ENCODE measurements at places on chromosomes 6 and 20.

GRCh38 chr20:48120120-48120519 lies 334.8 kb upstream of the SULF2 start:
- DNase-seq, result no peak

DNA sequence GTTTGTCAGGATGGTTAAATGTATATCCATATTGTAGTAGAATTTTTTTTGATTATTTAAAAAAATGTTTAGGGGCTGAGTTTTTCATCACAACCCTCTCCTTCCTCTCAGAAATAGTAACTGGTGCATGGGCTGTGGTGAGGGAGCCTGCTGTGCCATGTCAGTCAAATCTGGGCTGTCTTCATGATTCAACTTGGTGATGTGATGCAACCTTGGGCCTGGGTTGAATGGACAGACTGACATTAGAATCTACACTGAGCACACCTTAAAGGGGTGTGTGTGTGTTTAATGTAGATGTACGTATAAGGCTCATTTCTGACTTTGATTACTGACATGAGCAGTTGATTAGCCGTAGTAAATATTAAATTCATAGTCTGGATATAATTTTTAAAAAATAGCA lies 3.7 kb downstream of the TJAP1 start:
- DNase-seq, result no peak

- no peak for DNase-seq
Observed at GRCh38 chr6:109695468-109695867, 4.4 kb downstream of the FIG4 start.

- no peak for DNase-seq
Observed at GRCh38 chr6:36743538-36744303, 46.1 kb downstream of the RAB44 start.

DNA sequence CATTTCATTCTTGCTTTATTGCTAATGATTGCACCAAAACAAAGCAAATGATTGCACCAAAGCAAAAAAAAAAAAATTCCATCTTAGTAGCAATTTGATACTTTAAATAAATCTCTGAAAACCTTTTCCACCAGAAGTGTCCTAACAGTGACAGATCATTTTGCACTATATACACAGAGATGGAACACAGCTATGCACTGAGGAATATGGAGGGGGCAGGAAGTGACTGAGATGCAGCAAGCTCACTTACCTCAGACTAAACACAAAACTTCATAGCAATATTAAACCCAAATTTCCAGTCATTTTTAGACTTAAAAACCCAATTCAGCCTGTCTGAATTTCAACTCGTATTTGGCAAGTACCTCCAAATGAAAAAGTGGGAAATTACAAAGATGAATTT lies 41.2 kb downstream of the HIVEP2 start:
- DNase-seq, result no peak

DNA sequence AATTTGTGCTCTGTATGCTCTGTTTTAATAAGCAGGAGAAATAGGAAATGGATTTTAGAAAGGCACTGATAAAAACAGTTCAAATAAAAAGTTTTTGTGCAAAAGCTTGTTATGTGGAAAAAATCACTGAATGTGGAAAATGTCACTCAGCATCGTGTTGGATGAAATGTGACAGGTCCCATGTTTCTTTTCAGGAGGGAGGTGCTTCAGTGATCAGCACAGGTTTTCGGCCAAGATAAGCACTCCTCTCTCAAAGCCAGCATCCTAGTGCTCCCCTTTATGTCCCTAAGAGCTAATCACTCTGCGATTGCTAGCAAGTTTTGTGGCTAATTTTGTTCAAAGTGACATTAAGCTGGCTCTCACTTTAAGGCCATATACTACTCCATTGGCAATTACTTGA lies 12.0 kb downstream of the UBE3D start:
- DNase-seq, result no peak

GRCh38 chr6:87155842-87156815 lies 764 bp downstream of the ZNF292 start:
- peak; percentile 63 for DNase-seq

GRCh38 chr20:57507477-57507876 lies 17.5 kb downstream of the CTCFL start:
- no peak for DNase-seq

DNA sequence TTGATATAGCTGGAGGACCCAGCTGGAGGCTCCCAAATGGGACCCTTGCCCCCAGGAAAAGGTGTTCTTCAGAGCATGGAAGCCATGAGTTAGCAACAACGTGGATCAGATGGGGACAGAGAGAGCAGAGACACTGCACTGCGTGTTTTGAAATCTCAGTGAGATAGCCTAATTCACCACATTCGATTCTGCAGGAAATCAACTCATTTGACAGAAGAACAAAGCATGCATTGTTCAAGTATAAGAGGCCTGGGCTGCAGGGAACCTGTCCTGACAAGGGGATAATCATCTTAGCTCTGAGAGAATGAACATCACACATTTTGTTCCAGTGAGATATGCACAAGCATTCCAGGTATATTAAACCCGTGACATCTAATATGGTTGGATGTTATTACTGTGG lies 450.2 kb downstream of the CDH26 start:
- DNase-seq, result no peak

- DNase-seq, result no peak
Observed at GRCh38 chr6:121748850-121749249, 313.4 kb downstream of the GJA1 start.

GRCh38 chr6:1515781-1516180 lies 93.9 kb upstream of the FOXC1 start:
- DNase-seq, result no peak

GRCh38 chr6:54900666-54901065 lies 54.1 kb downstream of the FAM83B start:
- no peak for DNase-seq

GRCh38 chr6:34945317-34945716 lies 56.3 kb downstream of the ANKS1A start:
- DNase-seq, result no peak

- no peak for DNase-seq
Observed at GRCh38 chr6:10809098-10809497, 29.2 kb downstream of the MAK start.

DNA sequence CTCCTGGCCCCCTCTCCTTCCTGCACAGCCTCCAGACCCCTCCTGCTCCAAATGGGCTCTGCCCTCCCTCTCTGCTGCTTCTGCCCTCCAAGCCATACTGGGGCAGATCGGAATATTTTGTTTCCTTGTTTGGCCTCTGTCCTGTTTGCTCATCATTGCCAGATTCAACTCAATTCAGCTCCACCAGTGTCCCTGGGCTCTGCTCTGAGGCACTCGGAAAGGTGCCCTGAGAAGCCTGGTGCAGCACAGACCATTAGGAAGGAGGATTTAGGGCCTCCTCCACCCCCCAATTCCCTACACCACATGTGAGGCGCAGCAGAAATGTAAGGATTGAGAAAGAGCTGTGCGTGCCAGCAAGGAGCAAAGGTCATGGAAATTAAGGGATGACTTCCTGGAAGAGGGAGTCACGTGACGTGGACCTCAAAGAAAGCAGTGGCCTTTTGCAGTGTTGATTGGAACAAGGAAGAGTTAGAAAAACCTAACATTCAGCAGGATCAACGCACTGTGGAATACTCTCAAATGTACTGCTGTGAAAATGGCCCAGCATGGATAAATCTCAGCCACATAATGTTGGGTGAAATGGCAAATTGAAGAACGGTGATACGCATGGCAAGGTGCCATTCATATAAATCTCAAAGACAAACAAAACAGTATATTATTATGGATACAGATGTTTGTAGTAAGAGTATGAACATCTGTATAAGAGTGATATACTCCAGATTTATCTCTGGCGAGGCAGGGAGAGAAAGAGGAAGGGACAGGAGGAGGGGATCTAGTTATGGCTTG lies 229.5 kb upstream of the RNF24 start:
- DNase-seq, result no peak

DNA sequence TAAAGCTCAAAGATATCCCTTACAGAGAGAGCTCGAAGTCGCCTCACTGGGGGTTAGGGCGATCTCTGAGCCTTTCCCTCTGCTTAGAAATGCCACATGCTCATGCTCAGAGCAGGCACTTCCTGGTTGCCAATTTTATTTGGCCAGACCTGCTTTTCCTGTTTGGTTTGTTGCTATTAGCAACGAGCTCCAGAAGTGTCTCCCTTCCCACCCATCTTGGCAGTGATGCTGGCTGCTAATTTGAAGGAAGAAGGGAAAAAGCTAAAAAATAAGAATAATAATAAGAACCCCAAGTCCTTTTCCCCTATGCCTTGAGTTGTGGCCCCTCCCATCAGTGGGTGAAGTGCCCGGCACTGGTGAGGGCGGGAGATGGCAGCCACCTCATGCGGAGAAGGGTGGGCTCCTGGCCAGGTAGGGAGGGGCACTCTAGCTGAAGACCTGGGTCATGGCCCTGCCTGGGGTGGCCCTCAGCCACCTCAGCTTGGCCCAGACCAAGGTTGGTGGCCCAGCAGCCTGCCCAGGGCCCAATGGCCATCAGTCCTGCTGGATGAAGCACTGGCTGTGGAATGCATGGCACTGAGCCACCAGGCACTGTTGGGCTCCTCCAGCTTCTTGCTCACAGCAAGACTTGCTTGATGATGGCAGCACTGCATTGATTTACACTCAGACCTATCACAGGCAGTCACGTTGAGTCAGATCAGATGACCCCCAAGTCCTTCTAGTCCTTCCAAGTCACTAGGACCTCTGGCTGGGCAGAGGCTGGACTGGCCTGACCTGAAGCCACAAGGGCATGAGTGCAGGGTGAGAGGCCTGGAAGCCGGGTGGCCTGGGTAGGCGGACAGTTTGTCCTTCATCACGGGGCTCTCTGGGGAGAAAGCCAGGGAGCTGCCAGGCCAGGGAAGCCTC lies 79.0 kb downstream of the SYNJ2 start:
- DNase-seq, result no peak

- no peak for DNase-seq
Observed at GRCh38 chr6:113696960-113697359, 160.2 kb upstream of the MARCKS start.

- DNase-seq, result peak; percentile 65
Observed at GRCh38 chr6:30742316-30743098, at the start of gene FLOT1. Gene FLOT1 (minus strand): TSS chr6:30742687. CDS start chr6:30742189, 498 bp downstream.

GRCh38 chr6:165729307-165729936 lies 66.4 kb upstream of the PDE10A start:
- DNase-seq, result no peak

DNA sequence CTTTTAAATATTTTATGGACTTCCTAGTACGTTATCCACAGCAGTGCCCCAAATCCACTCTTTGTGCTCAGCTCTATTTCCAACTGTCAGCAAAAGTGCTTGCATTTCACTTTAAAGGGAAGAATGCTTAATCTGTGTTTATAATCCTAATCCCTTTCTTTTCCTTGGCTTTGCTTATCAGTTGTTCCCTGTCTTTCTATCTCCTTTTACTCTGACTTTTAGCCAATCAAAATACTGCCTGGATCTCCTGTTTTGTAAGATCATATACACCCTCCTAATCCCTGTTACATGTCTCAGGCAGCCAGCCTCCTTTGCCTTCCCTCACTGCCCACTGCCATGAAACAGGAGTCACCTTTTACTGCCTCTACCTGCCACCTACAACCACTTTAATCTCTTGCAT lies 102.9 kb downstream of the AIG1 start:
- DNase-seq, result no peak

- no peak for DNase-seq
Observed at GRCh38 chr20:24662322-24662721, 192.9 kb downstream of the SYNDIG1 start.

DNA sequence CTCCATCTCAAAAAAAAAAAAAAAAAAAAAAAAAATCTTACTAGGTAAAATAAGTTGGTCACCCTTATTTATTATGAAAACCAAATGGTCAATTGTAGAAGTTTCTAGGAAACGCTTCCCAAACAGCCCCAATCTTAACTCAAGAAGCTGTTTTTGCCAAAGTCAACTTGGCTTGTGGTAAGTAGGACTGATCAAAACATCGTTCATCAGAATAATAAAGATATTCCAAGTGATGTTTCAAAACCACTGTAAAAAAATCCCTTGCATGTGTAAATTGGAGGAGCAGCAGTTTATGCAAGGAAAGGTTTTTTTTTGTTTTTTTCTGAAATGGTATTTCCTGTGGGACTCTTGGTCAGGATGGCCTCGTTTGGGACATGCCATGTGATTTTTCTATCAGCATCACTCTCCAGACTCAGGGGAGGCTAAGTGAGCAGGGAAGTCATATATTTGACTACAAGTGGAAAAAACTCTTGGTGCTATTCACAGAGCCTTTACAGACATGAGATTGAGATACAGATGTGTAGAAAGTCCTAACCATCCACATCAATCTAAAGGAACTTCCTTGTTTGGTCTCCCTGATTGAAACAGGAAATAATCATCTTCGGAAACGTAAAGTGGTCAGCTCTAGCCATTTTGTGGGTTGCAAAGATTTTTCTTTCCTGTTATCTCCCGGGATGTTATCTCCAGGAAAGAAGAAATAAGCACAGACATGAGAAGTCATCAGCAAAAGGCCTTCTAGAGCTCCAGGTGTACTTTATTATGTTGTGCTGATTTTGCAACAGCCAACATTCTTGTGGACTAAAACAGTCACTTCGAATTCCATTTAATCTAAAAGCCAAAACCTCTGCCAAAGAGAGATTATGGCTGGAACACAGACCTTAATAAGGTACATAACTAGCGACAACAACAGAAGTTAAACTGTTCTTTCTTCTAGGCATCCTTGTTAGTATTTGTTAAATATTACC lies 177.8 kb downstream of the EDN1 start:
- DNase-seq, result no peak

DNA sequence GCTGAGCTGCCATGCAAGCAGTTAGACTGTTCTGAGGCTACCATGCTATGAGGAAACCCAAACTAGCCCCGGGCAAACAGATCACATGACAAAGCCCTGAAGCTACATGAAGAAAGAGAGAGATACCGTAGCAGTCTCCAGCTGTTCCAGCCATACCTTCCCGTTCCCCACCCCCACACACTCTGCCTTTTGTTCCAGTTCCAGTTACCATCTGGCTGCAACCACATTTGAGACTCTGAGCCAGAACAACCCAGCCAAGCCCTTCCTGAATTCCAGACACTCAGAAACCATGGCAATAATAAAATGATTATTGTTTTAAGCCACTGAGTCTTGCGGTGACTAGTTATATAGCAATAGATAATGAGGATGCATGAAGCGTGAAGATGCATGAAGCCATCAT lies 28.3 kb downstream of the RIN2 start:
- no peak for DNase-seq

DNA sequence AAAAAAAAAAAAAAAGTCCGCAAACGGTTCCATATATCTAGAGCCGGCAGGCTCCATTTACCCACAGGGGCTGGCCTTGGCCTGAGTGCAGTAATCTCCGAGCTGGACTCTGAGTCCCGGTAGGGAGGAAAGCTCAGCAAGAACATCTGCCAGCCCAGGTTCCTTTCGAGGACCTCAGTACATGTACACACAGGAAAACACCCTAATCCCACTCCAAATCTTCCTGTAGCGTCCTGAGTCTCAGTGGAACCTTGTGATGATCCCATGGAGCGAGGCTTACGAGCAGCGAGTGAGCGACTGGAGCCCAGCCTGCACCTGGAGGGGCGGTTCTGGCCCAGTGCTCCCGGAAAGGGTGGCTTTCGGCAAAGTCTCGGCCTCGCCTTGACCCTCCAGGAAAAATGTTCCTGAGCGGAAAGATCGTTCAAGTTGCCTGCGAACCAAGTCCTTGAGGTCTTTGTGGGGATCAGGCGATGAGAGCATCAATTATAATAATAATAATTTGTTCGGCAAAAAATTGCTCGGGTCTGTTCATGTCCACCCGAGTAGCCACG lies 32.1 kb downstream of the PRSS16 start:
- DNase-seq, result no peak

- DNase-seq, result no peak
Observed at GRCh38 chr20:33568868-33569801, 79.2 kb downstream of the CBFA2T2 start.

- no peak for DNase-seq
Observed at GRCh38 chr6:147621961-147622360, 113.5 kb downstream of the SAMD5 start.
